ENCODE measurements at places on chromosomes 4 and X. TPM values are rescaled to one million over a fixed set of nuclear protein-coding genes. Genes with fewer than 3 reads are reported as not detected.

Gene SPANXA1
- not detected for total RNA-seq

Gene STK32B
- 0.52 TPM for total RNA-seq

Gene DRD5
- total RNA-seq: not detected

Gene CHIC2
- total RNA-seq: 71.5 TPM

All from epithelial cell of alveolus of lung (primary cell).